Uterus (tissue), 4 donors: ENCODE measurements at places on chromosomes 11 and 22.

- H3K4me3 ChIP-seq, result no peak overlapping the region
- no peaks in the 10 kb centered on the region for H3K36me3 ChIP-seq
- no peak for DNase-seq
- H3K27me3 ChIP-seq, result no peaks in the 10 kb centered on the region
Measured at GRCh38 chr11:103953797-103954486, 82.5 kb upstream of the DDI1 start.

DNA sequence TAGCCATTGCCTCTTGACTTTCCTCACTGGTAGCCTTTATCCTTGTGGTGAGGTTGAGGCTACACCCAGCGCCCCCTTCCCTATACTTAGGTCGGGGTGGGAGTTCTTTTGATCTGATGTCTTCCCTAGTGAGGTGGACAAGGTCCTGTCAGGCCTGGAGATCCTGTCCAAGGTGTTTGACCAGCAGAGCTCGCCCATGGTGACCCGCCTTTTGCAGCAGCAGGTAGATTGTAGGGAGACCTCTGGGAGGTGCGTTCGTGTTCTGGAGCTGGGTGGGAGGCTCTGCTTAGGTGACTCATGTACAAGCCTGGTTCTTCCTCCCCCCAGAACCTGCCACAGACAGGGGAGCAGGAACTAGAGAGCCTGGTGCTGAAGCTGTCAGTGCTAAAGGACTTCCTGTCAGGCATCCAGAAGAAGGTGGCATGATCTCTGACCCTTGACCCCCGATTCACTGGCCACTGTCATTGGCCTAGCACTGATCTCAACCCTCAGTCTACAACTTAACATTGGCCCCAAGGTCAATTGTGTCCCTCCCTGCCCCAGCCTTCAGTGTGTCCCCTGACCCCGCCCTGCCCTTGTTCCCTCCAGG lies 4.9 kb downstream of the INPPL1 start:
- H3K36me3 ChIP-seq, result no peaks in the 10 kb centered on the region
- H3K27me3 ChIP-seq, result no peaks in the 10 kb centered on the region
- no peaks in the 10 kb centered on the region for H3K4me1 ChIP-seq
- peak; percentile 13 for DNase-seq

DNA sequence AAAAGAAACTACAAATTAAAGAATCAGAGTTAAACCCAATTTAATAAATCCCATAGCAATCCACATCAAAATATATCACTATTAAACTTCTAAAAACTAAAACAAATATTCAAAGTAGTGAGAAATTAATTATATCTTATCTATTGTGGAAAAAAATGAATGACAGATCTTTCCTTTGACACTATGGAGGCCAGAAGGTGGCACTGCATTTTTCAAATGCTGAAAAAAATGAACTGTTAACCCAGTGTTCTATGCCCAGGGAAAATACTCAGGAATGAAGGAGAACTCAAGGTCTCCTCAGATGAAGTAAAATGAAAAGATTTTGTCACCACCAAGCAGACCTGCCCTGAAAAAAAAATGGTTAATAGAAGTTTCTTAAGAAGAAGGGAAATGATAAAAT lies 27.7 kb downstream of the TYR start:
- DNase-seq, result no peak
- H3K27me3 ChIP-seq, result no peaks in the 10 kb centered on the region
- no peaks in the 10 kb centered on the region for H3K4me1 ChIP-seq
- no peak overlapping the region for H3K4me3 ChIP-seq
- H3K36me3 ChIP-seq, result no peaks in the 10 kb centered on the region
- H3K27ac ChIP-seq, result no peak overlapping the region

GRCh38 chr11:71255323-71255722 lies 2.9 kb upstream of the SHANK2 start:
- H3K36me3 ChIP-seq, result no peaks in the 10 kb centered on the region
- peaks cover 5% of the 10 kb centered on the region for H3K27me3 ChIP-seq
- H3K4me3 ChIP-seq, result no peak overlapping the region
- H3K4me1 ChIP-seq, result peaks cover 23% of the 10 kb centered on the region

DNA sequence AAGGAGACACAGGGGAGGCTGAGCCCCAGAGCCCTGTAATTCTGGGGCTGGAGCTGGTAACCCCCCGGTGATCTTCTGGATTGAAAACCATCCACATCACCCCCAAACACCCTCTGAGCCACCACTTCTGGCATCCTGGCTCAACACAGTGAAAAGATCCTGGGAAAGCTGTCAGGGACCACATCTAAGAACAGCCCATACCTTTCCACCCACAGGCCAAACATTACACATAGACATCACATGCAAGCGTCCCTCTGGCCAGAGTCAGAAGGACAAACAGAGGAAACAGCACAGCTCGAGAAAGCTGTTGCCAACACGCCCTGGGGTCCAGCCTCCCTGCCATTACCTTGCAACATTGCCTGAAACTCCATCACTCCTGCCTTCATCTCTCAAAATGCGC lies 469.5 kb downstream of the SOX6 start:
- H3K27ac ChIP-seq, result no peak overlapping the region
- no peaks in the 10 kb centered on the region for H3K4me1 ChIP-seq
- DNase-seq, result no peak
- H3K36me3 ChIP-seq, result no peaks in the 10 kb centered on the region

DNA sequence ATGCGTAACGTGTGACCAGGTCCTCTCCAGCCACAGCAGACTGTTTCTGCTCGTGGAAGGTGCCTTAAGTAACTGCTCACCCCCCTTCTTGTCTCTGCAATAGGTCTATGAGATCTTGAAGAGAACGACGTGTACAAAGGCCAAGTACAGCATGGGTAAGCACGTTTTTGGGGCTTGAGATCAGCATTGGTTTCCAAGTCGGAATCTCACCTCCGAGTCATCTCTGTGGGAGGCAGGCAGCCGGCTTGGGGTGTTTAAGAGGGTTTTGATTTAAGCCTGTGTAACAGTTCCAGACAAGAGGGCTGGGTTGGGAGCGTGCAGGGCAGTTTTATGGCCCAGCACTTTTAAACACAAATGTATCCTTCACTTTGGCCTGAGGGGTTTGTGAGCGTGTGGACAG lies 30.1 kb downstream of the ANO1 start:
- peak overlapping the region; percentile 90 for H3K27ac ChIP-seq
- no peaks in the 10 kb centered on the region for H3K36me3 ChIP-seq
- no peaks in the 10 kb centered on the region for H3K27me3 ChIP-seq

DNA sequence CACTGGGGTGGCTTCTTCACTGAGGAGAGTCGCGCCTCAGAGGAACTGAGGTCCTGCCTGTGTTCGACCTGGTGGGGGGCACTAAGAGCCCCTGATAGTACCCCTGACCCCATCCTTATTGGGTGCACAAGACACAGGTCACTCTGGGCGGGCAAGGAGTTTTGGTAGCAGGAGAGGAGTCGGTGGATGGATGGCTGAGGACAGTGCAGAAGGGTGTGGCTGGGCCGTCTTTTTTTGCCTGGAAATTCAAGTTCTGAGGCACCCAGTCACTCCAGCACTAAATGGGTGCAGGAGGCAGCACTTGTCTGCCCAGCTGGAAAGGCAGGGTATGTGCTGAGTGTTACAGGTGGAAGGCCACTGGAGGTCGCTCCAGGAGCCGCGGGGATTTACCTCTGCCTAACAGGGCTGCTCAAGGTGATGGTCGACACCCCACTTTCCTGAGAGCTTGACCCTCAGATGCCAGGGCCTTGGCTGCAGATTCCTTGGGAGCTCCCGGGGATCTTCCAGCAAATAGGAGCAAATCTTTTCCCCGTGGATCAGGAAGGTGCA lies 960 bp downstream of the TSSC4 start:
- H3K27ac ChIP-seq, result peak overlapping the region; percentile 96
- peaks cover 16% of the 10 kb centered on the region for H3K4me1 ChIP-seq
- no peaks in the 10 kb centered on the region for H3K36me3 ChIP-seq
- H3K27me3 ChIP-seq, result no peaks in the 10 kb centered on the region
- DNase-seq, result no peak
- peak overlapping the region; percentile 85 for H3K4me3 ChIP-seq

GRCh38 chr11:69650081-69650831 lies 9.3 kb downstream of the CCND1 start:
- H3K27ac ChIP-seq, result no peak overlapping the region
- no peaks in the 10 kb centered on the region for H3K36me3 ChIP-seq
- no peak overlapping the region for H3K4me3 ChIP-seq
- no peaks in the 10 kb centered on the region for H3K4me1 ChIP-seq

DNA sequence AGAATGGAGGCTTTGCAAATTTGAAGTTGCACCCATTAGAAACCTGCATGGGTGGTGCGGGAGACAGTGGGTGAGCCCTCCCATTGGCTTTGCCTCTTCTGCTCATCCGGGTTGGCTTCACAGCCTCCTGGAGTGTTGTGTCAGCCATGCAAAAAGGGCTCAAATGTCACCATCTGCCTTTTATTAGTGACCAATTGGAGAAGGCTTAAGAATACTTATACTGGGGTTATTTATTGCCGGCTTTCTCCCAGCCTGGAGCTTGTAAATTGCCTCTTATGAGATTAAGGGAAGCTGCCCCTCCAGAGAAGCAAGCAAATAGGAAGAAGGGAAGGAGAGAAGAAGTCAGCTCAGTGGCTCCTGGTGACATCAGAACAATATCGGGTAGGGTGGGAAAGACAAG lies 182.6 kb downstream of the ST3GAL4 start:
- no peak overlapping the region for H3K4me3 ChIP-seq
- no peak for DNase-seq
- H3K36me3 ChIP-seq, result no peaks in the 10 kb centered on the region
- H3K4me1 ChIP-seq, result no peaks in the 10 kb centered on the region
- no peak overlapping the region for H3K27ac ChIP-seq

DNA sequence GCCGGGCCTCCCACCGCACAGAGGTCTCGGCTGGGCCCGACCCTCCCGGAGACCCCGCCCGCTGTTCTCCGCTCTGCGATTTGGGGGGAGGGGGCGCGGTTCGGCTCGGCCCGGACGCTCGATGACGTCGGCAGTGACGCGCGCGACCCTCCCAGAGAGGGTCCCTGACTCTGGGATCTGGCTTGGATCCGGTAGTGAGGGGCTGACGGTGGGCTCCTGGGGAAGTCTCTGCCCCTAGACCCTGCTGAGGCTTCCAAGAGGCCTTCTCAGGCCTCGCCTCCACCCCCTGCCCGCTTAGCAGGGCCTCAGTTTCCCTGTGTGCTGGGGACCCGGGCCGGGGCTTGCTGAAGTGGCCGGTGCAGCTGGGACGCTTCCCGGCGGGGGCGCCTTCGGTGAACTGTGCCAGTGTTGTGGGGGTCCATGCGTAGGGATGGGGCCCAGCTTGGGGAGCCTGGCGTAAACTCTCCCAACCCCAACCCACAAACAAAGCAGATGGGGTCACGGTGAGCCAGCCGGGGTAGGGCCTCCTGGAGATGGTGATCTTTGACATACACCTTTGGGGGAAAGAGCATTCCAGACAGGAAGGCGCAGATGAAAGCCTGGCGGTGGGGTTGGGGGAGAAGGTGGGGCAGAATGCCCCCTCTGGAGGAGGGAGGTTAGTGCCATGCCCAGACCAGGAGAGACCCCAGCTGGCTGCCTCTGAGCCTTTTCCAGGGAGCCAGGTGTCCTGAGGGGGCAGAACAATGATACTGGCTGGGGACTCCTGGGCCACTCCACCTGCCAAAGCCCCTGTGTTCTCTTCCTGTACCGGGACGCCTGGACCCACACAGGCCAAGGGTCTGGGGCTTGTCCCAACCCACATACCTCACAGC lies 1.0 kb downstream of the B4GALNT4 start:
- H3K4me3 ChIP-seq, result peak overlapping the region; percentile 24
- peak overlapping the region; percentile 66 for H3K27ac ChIP-seq
- H3K36me3 ChIP-seq, result no peaks in the 10 kb centered on the region
- H3K27me3 ChIP-seq, result no peaks in the 10 kb centered on the region
- no peaks in the 10 kb centered on the region for H3K4me1 ChIP-seq

- H3K36me3 ChIP-seq, result no peaks in the 10 kb centered on the region
- H3K4me1 ChIP-seq, result no peaks in the 10 kb centered on the region
- no peak overlapping the region for H3K27ac ChIP-seq
- no peaks in the 10 kb centered on the region for H3K27me3 ChIP-seq
Measured at GRCh38 chr11:72309641-72310040, 65.7 kb upstream of the PHOX2A start.

GRCh38 chr22:27747396-27748221 lies 53.9 kb downstream of the MN1 start:
- no peaks in the 10 kb centered on the region for H3K27me3 ChIP-seq
- peaks cover 8% of the 10 kb centered on the region for H3K4me1 ChIP-seq
- H3K36me3 ChIP-seq, result no peaks in the 10 kb centered on the region
- no peak for DNase-seq

DNA sequence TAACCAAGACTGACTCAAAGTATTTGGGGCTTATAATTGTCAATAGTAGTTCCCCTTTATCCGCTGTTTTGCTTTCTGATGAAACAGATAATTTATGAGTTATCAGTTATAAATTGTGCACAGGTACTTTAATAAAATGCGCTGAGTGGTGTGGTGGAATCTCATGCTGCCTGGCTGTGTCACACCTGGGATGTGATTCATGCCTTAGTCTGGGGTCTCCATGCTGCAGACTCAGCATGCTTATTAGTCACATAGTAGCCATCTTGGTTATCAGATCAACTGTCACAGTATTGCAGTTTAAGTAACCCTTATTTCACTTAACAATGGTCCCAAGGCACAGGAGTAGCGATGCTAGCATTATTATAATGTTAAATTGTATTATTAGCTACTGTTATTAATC lies 995.2 kb downstream of the NTM start:
- no peaks in the 10 kb centered on the region for H3K4me1 ChIP-seq
- no peaks in the 10 kb centered on the region for H3K27me3 ChIP-seq
- H3K4me3 ChIP-seq, result no peak overlapping the region

DNA sequence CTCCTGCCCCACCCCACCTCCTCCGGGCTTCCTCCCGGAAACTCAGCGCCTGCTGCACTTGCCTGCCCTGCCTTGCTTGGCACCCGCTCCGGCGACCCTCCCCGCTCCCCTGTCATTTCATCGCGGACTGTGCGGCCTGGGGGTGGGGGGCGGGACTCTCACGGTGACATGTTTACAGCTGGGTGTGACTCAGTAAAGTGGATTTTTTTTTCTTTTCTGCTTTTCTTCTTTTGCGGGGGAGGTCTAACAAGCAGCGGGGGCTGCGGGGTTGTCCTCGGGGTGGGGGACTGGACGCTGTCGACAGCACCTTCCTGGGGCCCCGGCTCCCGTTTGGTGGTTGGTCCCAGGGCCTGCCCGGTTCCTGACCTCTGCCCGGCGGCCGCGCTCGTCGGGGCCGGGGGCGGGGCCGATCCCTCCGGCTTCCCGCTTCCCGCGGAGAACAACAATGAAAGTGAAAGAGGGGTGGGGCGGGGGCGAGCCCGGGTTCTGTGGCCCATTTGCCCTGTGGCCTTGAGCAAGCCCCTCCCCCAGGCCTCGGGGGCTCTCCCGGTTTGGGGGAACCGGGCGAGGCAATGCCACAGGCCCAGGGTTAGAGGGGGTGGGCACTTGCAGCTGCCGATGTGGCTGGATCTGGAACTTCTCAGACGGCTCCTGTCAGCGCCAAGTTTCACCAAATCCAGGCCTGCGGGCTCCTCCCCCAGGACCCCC lies 975 bp upstream of the MDK start:
- H3K4me1 ChIP-seq, result peaks cover 9% of the 10 kb centered on the region
- peak overlapping the region; percentile 98 for H3K27ac ChIP-seq
- DNase-seq, result peak; percentile 74
- H3K36me3 ChIP-seq, result no peaks in the 10 kb centered on the region
- no peaks in the 10 kb centered on the region for H3K27me3 ChIP-seq

- H3K36me3 ChIP-seq, result no peaks in the 10 kb centered on the region
- DNase-seq, result no peak
- no peaks in the 10 kb centered on the region for H3K27me3 ChIP-seq
- H3K4me3 ChIP-seq, result no peak overlapping the region
Measured at GRCh38 chr22:39247361-39247760, 2.6 kb upstream of the PDGFB start.

GRCh38 chr11:92653454-92653853 lies 316.0 kb upstream of the MTNR1B start:
- H3K4me3 ChIP-seq, result no peak overlapping the region
- H3K36me3 ChIP-seq, result no peaks in the 10 kb centered on the region
- H3K4me1 ChIP-seq, result no peaks in the 10 kb centered on the region
